Jurkat, Clone E6-1 (cell line): ENCODE measurements at places on chromosomes 7 and 10.

- DNase-seq: no peak
Measured at GRCh38 chr7:66845379-66846095, 75.5 kb upstream of the TMEM248 start.

DNA sequence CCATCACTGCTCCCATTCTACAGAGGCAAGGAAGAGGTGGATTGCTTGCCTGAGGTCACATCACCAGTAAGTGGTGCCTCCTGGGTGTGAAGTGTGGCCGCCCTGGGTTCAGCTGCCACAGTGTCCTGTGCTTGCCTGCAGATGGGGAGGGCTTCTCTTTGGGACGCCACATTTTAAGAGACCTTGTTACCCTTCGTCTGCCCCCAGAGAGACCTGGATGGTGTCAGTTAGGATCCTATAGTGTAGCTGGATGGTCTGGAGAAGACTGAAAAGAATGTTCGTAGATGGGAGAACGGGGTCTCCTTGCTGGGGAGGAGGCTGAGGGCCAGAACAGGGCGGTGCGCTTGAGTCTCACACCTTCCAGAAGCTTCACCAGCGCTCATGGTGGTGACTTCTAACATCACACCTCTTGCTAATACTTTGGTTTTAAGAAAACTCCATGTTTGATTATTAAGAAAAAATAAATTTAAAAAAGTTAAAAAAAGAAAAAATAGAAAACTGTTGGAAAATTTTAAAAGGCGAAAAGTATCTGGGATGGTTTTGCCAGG lies 2.3 kb downstream of the DOCK1 start:
- DNase-seq: no peak

- DNase-seq: no peak
Measured at GRCh38 chr10:3210251-3210877, 37.8 kb upstream of the PITRM1 start.

- no peak for DNase-seq
Measured at GRCh38 chr7:21125297-21125696, 302.6 kb upstream of the SP4 start.

GRCh38 chr7:1112109-1112508 lies 24.2 kb downstream of the GPER1 start:
- DNase-seq: no peak

GRCh38 chr7:102873470-102874165 lies 39.2 kb upstream of the LRRC17 start:
- DNase-seq: no peak

- DNase-seq: no peak
Measured at GRCh38 chr10:31789555-31789954, 139.1 kb downstream of the ARHGAP12 start.

DNA sequence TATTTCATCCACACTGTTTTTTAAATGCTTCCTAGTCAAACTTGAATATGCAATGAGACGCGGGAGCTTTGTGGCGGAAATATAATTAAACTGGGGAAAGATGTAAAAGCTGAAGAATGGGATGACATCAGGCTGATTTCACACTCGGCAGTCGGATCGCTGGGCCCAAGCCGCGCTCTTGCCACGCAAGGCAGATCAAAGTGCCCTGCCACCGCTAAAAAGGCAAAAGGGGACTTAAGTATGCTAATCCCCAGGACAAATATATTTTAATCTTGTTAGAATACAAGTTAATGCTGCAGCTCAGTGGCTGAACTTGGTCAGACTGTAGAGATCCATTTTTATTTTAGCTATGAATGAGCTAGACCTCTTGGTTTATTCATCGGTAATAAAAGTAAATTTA lies 13.8 kb downstream of the EN2 start:
- DNase-seq: no peak

GRCh38 chr7:9407816-9408215 lies 974.4 kb downstream of the NXPH1 start:
- DNase-seq: peak; percentile 10

DNA sequence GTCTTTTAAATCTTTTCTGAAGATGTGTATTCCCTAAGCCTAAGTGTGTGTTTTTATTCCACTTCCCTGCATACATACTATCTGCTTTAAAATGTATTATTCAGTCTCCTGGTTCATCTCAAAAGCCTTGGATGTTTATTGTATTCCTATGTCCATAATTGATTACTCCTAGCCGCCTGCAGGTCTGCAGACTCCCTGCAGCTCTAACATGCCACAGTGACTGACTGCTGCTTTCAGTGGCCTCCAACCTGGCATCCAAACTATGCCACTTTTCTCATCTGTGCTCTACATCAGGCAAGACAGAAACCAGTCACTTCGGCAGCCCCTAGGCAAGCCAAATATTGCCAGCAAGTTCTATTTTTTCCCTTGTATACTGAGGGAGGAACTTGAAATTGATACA lies 81.7 kb downstream of the ABCA13 start:
- no peak for DNase-seq

DNA sequence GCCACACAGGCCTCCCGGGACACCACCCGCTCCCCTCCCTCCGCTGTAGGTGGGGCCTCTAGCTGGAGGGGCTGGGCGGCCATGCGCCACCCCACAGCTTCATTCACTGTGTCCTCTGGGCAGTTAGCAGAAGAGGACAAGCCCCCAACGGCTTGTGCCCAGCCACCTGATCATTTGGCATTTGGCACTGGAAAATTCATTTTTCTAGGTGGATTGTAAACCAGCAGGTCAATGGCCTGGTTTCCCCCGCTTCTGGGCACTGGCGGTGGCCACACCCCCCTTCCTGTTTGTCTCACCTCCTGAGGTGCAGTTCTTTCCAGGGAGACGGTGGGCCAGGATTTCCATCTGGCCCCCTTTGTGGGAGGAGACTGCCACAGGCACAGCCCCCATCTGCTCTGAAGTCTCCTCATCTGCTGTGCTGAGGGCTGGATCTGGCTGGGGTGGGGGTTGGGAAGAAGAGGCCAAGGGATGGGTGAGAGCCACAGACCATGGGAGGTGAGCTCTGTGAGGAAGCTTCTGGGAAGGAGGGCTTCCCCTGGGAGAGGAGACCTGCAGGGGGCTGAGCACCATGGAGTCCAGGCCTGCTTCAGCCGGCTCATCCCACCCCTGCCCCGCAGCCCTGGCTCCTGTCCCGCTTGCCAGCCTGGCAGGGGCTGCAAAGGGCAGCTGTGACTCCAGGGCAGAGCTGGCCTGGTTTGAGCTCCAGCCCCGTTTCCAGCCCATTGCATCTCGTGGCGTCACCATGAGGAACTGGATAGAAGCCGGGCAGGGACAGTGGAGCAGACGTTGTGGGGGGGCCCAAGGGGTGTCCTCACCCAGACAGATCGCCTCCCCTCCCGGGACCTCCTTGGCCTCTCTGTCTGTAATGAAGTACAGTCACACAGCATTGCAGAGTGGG lies 40.1 kb upstream of the SLC29A3 start:
- DNase-seq: no peak

DNA sequence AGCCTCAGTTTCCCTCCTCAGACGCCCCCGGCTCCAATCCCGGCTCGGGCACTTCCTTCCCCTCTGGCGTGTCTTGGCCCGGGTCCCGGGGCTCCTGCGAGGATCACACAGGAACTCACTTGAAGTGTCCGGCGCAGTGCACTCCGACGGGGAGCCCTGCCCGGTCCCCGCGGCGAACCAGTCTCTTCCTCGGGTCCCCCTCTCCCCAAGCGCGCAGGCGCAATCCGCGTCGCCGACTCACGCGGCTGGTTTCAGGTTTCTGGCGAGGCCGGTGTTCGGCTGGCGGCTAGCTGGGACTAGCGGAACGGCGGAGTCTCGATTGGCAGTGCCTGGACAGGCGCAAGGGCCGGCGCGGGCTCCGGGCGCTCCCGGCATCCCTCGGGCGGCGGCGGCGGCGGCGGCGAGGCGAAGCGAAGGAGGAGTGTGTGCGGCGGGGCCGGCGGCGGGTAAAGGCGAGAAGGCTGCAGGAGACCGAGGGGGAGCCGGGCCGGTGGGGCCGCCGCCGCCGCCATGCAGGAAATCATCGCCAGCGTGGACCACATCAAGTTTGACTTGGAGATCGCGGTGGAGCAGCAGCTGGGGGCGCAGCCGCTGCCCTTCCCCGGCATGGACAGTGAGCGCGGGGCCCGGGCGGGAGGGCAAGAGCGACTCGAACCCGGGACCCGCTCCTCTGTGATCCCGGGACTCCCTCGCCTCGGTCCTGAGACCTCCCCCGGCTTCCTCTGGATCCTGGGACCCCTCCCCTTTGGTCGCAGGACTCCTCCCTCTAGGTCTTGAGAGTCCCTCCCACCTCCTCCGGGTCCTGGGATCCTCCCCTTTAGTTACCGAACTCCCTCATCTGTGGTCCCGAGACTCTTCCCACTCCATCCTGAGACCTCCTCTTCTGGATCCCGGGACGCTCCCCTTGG lies at the start of the genes CPSF4 and PTCD1:
TSS of gene CPSF4 (plus strand) at position 371 of the 908 bp plus-strand sequence. CDS start at position 511, 140 bp downstream.
TSS of gene PTCD1 (minus strand) at position 226 of the 908 bp plus-strand sequence. CDS start 3,556 bp downstream, outside the sequence.
- peak; percentile 85 for DNase-seq

- DNase-seq: peak; percentile 14
Measured at GRCh38 chr7:28179120-28180030, 1.2 kb downstream of the JAZF1 start.

GRCh38 chr7:91266067-91266688 lies 1.9 kb downstream of the FZD1 start:
- DNase-seq: no peak

- DNase-seq: peak; percentile 16
Measured at GRCh38 chr10:127407551-127407950, 141.6 kb upstream of the NPS start.

- no peak for DNase-seq
Measured at GRCh38 chr10:1204434-1205326, 148.5 kb downstream of the WDR37 start.

DNA sequence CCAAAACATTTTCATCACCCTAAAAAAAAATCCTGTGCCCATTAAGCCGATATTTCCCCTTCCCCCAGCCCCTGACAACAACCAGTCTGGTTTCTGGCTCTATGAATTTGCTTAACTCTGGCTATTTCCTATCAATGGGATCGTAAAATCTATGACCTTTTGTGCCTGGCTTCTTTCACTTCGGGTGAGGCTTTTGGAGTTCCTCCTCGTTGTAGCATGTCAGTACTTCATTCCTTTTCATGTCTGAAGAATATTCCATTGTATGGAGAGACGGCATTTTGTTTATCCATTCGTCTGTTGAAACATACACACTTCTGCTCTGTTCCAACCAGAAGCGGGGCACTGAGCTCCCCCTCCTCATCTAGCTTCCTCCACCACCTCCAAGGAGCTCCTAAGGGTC lies 29.5 kb downstream of the TACC2 start:
- DNase-seq: no peak

DNA sequence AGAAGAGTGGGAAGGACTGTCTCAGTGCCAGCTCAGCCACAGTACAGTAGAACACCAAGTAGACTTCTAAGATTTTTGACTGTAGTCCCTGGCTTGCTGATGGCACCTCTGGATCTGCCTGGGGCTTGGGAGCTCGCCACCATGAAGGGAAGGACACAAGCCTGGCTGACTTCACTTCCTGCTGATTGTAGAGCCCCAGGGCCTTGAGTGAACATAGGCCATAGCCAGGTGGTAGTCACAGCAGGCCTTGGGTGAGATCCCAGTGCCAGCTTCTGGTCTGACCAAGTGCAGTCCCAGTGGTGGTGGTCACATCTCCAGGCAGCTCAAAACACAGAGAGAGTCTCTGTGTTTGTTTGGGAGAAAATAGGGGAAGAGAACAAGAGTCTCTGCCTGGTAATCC lies 57.6 kb upstream of the HBP1 start:
- DNase-seq: no peak

- DNase-seq: no peak
Measured at GRCh38 chr10:33749067-33749735, 414.7 kb upstream of the NRP1 start.

DNA sequence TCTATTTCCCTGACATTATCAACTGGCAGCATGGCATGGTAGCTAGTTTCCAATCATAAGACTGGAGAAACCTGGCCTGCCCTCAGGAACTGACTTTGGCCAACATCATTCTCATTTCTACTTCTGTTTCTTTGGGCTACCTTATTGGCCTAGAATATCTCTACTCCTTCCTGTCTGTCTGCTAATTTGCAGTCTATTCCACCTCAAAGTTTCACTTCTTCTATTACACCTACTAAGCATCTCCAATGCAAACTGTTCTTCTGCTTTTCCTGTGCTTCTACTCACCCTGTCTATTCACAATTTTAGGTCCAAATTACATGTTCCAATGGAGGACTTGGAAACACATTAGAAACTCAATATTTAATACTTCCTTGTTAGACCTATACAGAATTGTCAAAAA lies 65.6 kb downstream of the ZNF503 start:
- no peak for DNase-seq

GRCh38 chr10:18737841-18738240 lies 78.6 kb downstream of the ARL5B start:
- no peak for DNase-seq

DNA sequence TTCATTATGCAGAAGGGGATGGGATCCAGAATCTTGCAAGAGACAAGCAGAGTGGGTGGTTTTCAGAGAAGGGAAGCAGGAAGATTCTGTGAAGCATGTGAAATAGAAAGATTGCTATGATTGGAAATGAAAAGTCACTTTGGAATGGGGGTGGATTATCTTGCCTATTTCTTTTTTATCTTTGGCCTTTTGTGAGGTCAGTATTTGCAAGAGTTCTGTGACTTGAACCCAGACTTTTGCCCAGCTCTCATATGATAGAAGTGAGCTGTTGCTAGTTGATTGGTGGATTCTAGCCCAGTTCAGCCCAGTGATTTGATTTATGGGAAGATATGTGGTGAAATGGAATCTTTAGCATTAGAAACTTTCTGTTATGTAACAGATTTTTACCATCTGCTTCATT lies 17.1 kb downstream of the ENTPD7 start:
- no peak for DNase-seq

GRCh38 chr7:85186083-85186520 lies 754 bp downstream of the SEMA3D start:
- no peak for DNase-seq

DNA sequence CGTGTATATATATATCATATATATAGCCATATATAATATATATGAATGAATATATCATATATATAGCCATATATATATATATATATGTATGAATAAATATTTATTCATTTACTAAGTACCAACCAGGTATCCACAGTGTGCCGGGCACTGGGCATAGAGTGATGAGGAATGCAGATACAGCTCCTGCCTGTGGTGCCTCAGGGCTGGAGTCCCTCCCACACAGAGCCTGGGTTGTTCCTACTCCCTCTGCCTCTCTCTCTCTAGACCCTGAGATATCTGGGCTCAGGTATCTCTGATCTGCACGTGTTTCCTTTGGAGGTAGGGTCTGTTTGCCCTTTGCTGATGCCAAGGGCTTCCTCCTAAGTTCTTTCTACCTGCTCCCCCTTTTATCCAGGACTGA lies 1.4 kb upstream of the PLPP4 start:
- DNase-seq: no peak

- no peak for DNase-seq
Measured at GRCh38 chr10:14639637-14640036, 135.1 kb downstream of the FAM107B start.

DNA sequence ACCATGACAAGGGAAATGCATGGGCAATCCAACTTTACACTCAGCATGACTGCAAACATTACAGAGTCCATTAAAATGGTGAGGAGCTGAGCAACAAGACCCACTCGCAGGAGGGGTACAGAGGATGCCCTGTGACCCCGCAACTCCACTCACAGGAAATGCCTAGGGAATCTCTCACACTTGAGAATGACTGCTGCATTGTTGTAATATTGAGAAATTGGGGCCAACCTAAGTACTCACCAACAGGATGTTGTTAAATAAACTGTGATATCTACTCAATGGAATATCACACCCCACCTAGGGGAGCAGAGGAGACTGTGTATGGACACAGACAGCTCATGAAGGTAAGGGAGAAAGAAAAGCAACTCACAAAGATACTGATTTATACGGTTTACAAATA lies 53.4 kb upstream of the CAMK2B start:
- no peak for DNase-seq

- DNase-seq: peak; percentile 60
Measured at GRCh38 chr10:34815185-34816084, at the start of gene PARD3. PARD3 (minus strand) TSS chr10:34815296; CDS start chr10:34814995, 301 bp downstream.

- no peak for DNase-seq
Measured at GRCh38 chr10:2949948-2950354, 117.4 kb upstream of the PFKP start.
